ENCODE measurements at places on chromosomes 2 and 18.
A peak's percentile ranks its signal among the peaks of the same experiment; 100 is the strongest.

DNA sequence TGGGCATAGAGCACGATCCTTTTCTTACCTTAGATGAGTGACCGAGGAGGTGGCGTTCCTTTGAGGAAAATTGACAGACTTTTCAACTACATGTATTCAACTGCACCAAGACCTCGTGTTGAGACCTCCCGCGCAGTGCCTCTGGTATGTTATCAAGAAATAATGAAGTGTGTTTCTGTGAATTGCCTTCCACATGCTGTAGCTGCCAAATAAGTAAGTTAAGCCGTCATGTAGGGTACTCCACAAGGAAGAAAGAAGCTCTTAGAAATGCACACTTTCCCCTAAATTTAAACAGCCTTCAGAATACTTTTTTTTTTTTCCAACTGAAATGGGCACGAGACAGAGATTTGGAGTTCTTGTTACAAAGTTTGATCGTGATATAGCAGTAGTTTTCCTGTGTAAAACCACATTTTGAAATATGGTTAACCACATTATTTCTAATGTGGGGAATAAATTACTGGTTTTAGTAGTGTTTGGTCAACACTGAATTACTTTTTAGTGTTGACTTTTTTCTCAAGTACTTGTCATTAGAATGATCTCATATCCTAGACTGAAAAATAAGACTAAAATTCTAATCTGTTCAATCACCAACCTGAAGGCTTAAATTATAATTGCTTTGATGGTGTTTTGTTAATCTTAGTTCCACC lies 30.5 kb downstream of the PDK1 start:
- no peak for DNase-seq

DNA sequence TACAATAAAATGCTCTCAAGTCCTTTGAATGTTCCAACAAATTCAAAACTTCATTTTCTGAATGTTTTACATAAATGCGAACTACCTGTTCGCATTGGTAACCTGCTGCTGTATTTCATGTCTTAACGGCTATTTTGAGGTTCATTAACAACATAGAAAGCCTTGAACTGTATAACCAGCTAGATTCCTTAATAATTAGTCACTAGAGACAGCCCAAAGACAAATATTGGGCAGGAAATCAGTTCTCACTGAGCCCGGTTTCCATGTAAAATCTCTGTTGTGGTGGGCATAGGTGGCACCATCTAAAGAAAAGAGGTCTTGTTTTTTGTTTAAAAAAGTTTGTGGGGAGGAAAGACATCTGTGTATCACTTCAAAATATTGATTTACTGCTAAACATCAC lies 29.2 kb downstream of the PDIA6 start:
- DNase-seq: no peak

DNA sequence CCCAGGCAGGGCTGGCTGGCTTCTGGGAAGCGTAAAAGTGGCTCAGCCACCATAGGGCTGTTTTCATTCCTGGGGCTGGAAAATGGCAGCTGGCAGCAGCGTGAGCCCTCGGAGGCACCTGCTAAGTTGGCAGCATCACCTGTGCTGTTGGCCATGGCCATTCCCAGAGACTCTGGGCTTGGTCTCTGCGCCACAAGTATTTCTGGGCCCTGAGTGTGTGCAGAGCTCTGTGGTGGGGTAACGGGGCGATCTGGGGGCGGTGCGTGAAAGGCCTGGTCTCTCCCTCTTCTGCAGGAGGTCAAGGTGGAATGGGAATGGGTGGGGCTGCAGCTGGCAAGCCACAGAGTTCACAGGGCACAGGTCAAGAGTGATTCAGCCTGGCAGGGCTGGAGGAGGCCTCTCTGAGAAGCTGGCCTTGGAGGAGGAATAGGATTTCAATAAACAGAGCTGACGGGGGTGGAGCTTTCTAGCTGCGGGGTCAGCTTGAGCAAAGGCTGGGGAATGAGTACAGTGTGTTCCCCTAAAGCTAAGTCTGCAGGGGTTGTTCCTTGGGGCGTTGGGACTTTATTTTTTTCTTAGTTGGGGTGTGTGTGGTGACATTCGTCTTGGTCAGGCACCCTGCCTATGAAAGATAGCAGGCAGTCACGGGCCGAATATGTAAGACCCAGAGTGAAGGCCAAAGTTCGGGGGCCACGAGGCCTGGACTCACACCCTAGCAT lies 10.3 kb upstream of the NTSR2 start:
- peak; percentile 29 for DNase-seq

DNA sequence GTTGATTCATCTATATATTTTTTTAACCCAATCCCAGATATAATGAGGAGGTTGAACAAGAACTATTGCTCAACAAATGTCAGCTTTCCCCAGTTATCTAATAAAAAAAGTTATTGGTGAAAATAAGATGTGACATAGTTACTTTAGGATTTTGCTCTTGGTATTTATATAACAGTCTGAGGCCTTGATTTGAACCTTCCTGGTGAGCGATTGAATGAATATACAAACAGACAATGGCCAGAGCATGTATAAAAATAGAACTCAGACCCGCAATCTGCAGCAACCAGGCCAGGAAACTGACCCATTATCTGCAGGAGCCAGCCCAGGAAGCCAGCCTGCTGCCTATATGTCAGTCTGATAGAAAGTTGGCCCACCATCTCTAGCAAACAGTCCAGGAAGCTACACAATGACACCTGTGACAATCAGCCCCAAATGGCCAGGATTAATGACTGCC lies 81.6 kb downstream of the HS6ST1 start:
- no peak for DNase-seq

GRCh38 chr18:78972930-78973331 lies 6.7 kb upstream of the SALL3 start:
- no peak for DNase-seq

DNA sequence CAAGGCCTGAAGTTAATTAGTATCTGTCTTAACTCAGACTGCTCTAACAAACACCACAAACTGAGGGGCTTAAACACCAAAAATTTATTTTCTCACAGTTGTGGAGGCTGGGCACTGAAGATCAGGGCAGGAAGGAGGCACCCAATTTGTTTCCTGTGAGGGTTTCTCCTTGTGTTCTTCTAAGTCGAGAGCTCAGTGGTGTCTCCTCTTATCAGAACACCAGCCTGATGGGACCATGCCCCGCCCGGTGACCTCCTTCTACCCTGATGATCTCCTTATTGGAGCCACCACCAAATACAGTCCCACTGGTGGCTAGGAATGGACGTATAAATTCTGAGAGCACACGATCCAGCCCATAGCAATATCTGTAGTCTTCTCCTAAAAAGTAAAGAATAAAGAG lies 20.5 kb downstream of the TMEM18 start:
- no peak for DNase-seq

Measured in DMS79 treated with DMSO at 0.1 percent for 48 hours (cell line).